ENCODE measurements at places on chromosomes 6 and 20.
A peak's percentile ranks its signal among the peaks of the same experiment; 100 is the strongest.

DNA sequence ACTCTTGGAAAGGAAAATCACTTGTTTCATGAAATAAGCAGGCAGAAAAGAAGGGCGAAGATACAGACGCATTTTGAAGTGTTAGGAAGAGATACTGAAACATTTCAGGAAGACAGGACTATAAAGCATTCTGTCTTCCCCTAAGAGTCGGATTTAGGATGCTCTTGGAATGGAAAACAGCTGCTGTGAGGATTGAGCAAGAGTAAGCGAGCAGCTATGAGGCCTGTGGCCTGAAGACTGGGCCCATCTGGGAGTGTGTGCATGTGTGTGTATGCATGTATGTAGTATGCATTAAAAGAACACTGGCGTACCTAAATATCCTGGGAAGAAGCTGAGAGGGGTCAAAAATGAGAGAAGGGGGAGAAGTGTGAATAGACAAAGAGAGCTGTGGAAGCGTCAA, 83.6 kb downstream of the SIM1 start:
- DNase-seq: no peak

DNA sequence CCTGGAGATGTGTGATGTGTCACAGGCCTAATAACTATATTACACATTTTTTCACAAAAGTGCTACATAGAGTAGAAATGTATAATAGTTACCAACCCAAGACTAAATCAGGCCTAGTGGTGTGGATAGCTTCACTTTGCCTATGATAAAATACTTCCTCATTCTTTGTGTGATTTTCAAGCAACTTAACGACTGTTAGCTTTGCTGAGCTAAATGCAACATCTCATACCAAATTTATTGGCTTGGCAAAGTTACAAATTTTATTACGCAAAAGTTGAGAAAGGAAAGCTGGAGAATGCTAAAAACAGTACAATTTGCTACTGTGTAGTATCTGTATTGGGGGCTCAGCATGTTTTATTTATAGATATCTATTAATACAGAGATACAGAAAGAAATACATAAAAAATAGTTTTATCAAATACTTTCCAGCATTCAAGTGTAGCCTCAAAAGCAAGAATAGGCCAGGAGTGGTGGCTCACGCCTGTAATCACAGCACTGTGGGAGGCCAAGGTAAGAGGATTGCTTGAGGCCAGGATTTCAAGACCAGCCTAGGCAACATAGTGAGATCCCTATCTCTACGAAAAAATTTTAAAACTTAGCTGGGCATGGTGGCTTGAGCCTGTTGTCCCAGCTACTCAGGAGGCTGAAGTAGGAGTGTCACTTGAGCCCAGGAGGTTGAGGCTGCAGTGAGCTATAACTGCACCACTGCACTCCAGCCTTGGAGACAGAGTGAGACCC, 3.6 kb upstream of the EDN1 start:
- no peak for DNase-seq

DNA sequence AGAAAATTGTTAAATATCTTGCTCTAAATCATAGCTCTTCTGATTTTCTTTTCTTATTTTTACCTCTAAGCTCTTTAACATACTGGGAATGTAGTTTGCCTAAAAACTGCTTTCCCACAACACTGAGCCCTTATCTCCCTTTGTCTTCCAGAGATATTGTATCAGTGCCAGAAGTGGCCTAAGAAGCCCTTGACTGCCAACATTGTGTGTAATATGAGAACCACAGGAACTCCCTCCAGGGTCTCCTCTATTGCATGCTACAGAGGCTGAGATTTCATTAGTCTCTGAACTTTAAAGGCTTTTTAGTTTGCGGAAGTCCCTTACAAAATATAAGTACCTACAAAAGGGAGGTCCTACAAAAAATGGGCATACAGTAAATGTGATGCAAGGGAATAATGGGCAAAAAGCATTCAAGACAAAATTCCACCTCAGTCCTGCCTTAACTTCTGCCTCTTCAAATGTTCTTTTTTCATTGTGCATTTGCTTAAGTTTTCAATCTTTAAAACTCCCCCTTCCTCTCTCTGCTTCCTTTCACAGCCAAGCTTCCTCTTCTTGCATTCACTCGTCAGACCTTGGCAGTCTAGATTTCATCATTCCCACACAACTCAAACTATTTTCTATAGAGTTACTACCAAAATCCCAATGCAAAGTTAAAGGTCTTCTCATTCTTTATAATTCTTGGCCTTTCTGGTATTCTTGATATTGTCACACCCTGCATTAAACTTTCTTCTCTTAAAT, 76.5 kb downstream of the ADGRG6 start:
- DNase-seq: no peak

DNA sequence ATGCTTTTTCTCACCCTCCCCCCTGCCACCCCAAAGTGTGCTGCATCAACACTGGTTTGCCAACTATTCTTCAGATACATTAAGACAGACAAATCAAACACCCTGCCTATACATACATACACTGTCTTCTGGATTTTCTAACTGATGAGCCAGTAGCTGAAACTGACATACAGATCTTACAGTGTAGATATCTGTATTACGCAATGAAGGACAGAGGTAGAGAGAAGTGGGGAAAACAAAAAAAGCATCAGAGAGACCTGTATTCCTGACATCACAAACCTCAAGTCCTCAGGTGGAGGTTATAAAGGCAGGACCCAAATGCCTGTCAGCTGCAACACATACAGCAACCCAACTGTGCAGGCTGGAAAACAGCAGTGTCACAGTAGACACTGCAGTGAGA, 535.4 kb downstream of the HACE1 start:
- DNase-seq: no peak

DNA sequence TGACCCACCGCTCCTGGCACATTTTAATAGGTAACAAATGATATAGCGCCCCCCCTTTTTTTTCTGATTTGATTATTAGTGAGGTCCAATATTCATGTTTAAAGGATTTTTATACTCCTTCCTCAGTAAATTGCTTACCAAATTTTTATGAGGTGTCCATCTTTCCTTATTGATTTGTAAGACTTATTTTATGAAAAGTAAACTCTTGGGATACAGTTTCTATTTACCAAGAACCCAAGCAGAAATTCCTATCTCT, 25.1 kb downstream of the TRIM27 start:
- no peak for DNase-seq

GRCh38 chr6:101509536-101509935, 116.0 kb downstream of the GRIK2 start:
- DNase-seq: no peak

- no peak for DNase-seq
Observed at GRCh38 chr20:13046409-13046808, 37.6 kb downstream of the SPTLC3 start.

DNA sequence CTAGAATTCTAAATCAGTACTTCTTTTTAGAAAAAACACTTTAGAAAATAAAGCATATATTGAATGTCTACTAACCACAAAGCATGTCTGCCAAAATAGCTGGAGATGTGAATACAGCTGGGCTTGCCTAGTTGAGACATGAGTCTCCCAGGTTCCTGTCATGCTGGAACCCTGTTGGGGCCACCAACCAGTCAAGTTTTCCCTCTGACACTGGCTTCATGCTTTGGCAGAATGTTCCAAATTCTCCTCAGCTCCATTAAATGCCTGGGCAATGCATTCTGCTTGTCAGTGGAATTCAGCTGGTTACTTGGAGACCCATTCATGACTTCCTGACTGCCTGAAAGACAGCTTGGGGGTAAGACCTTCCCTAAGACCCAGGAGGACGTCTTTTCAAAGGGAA, 87.2 kb downstream of the PRND start:
- no peak for DNase-seq

- no peak for DNase-seq
Observed at GRCh38 chr6:46134216-46134615, 4.4 kb downstream of the ENPP4 start.

- no peak for DNase-seq
Observed at GRCh38 chr6:77425216-77425615, 38.1 kb downstream of the HTR1B start.

DNA sequence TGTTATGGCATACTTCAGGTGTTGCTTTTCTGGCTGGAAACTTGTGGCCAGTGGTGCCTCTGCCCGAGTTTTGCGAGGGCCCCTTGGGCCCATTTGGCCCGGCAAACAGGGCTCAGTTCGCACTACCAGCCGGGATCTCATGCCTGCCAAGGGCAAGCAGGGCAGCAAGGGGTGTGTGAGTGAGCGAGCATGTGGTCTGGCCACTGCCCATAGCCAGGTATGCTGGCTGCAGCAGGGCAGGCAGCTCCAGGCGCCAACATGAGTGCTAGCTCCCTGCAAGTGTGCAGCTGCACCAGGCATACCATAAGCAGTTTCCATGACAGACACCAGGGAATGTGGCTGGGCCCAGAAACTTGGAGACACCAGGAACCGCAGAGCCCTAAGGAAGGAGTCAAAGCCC, 389.5 kb downstream of the NKAIN2 start:
- no peak for DNase-seq

- DNase-seq: no peak
Observed at GRCh38 chr6:26388441-26388840, 5.5 kb downstream of the BTN2A2 start.

- DNase-seq: peak; percentile 8
Observed at GRCh38 chr20:19935842-19936241, 81.3 kb upstream of the NAA20 start.

DNA sequence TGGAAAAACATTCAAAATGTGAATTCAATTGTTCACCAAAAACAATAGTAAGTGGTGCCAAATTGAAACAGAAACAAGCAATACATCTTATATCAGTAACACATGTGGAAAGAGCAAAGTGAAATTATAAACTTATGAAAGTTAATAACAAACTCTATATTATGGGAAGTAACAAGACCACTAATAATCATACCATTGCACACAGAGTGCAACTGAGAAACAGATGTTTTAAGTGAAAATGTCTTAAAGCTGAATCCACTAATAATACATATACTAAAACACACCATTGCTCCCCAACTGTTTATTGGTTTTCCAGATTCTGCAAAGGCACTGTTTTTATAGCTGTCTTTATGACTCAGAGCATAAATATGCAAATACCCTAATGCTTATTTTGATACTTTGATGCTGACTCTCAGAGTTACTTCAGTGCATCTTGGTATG, 292.3 kb downstream of the RFPL4B start:
- no peak for DNase-seq

GRCh38 chr20:8213831-8214587, 81.9 kb downstream of the PLCB1 start:
- DNase-seq: no peak

GRCh38 chr6:79833264-79833963, 113.9 kb downstream of the ELOVL4 start:
- no peak for DNase-seq

DNA sequence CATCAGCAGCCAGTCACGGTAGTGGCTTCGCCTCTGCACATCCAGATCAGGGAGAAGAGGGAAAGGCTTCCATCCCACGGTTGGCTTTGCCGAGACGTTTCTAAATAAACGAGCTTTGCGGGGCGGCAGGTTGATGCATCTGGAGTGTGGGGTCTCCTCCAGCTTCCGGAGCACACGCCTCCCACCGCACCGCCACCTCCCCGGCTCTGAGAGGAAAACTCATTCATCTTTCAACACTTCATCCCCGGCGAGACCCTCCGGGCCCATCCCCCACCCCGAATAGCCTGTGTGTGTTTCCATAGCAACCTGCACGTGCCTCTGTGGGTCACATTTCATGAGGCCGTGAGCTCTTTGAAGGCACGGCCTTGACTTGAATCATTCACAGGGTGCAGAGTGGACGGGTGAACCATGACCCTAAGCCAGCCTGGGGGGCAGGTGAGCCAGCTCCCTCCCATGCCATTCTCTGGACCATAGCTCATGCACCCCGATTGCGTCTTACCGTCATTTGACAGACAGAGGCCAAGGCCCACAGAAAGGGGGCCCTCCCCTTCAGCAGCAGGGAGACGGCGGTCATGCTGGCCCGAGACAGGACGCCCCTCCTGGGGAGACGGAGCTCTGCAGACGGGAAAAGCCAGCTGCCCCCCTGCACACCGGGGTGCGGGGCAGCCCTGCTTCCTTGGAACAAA, 16.2 kb upstream of the CHRNA4 start:
- no peak for DNase-seq

GRCh38 chr6:131854803-131855202, 47.0 kb downstream of the ENPP1 start:
- no peak for DNase-seq

DNA sequence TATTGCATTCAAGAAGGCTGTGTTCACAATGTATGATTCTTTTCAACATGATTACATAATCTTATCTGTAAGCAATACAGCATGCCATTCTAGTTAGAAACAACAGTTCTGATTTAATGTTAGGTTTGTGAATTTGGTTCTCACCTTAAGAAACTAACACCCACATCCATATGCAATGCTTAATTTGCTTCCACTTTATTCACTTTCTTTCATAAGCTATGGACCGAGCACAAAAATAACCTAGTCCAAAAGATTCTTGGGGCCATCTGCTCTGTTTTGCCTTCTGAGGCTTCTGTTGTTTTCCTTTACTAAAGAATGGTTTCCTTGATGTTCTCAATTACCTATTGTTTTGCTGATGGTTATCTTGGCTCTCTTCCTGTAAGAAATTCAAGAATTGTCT, 258.2 kb downstream of the EYS start:
- DNase-seq: no peak

DNA sequence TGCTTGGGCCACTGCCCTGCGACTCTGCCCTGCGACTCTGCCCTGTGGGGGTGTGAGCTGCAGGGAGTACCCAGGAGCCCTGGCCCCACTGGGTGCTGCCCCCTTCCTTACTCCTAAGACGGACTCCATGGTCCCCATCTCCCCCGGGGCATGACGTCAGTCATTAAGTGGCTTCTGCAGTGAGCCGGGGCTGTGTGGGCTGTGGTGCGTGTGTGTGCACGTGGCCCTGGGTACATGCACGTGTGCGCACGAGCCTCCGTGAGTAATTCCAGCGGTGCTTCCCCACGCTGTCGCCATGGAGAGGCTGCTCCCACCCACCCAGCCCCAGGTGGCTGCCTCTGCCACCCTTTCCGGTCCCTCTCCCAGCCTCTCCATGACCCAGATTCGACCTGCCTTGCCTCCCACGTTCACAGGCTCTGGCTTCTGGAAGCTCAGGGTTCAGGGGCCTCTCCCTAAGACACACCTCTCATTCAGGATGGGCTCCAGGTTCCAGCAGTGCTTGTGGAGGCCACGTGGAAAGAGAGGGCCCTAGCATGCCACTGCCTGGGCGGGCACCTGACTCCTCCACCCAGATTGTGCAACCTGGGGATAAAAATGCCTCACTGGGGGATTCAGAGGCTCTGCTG, 88.3 kb downstream of the DLGAP4 start:
- DNase-seq: no peak

DNA sequence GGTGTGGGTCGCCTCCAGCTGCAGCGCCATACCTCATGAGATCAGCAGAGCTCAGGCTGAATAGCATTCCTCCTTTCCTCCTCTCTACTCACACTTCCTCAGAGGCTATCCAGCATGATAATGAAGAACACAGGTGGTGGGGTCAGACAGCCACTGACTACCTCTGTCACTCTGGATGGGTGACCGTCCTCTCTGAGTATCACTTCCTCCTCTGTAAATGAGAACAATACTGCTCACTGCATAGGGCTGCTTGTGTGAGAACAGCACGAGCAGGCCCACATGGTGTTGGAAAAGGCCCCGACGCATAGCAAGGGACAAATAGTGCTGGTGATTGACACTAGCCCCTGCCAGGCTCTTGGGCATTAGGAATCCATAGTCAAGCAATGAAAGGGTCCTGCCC, 239.1 kb downstream of the PRKN start:
- no peak for DNase-seq
